ENCODE measurements at places on chromosomes 4 and X.

DNA sequence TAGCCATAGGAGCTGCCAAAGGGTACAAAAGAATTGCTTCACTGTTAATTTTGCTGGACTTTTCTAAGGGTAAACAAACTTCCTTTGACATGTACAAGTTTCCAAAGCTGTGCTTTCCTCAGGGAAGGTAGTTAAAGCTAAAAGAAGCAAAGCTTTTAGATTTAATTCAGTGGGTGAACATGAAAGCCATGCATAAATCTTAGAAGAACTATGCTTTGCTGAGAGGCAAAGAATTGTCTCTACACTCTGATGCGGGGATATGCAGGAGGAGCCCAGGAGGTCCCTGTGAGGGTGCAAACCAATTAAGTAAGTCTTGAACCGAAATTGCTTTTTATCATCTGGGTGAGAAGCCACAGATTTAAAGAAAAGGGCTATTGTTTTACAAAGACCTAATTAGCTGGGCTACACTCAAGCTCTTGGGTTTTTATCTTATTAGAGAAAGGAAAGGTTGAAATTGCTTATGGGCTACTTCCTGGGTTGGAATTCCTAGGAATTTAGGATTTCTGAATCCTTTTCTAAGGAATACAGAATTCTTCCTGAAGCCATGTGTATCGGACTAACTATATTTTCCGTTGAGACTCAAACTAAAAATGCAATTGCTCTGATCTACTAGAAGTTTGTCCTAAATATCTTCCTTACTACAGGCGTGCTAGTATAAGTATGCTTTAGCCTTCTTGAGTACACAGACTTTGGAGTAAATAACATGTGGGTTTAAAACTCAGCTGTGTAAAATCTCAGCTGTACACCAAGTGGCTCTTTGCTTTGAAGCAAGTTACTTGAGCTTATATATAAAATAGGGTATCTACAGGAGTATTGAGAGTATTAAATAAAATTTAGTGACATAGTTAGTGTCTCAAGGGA lies 188.4 kb upstream of the ANK2 start:
- DNase-seq: no peak

- no peak for DNase-seq
Measured at GRCh38 chrX:45428831-45429230, 228.2 kb upstream of the DIPK2B start.

GRCh38 chrX:49930039-49930438 lies 7.6 kb downstream of the CLCN5 start:
- no peak for DNase-seq

DNA sequence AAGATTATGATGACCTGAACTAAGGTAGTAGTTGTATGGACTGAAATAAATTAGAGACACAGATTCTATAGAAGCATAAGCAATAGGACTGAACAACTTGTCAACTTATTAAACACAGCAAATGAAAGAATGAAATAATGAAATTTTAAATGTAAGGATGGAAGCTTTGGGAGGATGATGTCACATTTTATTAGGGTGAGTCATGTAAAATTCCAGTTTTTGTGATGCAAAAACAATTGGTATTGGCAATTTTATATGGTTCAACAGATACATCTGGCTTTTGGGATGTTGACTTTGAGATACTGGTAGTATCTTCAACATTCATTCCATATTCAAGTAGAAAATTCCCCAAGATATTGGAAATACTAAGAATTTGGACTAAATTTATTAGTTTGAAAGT lies 72.7 kb upstream of the IL15 start:
- DNase-seq: no peak

GRCh38 chr4:188639479-188640100 lies 500.3 kb downstream of the TRIML1 start:
- no peak for DNase-seq

DNA sequence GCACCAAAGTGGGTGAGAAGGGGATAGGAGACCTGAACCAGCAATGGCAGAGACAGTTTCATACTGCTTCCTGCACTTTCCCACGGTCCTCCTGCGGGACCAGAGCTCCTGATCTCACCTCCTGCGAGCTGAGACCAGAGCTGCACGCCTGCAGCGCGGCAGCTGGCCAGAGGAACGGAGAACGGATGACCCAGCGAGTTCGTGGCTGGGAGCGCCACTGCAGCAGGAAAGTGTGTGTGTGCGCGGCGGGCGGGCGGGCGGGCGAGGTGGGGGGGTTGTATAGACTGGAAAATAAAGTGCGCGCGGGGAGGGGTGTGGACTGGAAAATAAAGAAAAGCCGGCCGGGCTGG lies 16.5 kb downstream of the MCF2 start:
- no peak for DNase-seq

DNA sequence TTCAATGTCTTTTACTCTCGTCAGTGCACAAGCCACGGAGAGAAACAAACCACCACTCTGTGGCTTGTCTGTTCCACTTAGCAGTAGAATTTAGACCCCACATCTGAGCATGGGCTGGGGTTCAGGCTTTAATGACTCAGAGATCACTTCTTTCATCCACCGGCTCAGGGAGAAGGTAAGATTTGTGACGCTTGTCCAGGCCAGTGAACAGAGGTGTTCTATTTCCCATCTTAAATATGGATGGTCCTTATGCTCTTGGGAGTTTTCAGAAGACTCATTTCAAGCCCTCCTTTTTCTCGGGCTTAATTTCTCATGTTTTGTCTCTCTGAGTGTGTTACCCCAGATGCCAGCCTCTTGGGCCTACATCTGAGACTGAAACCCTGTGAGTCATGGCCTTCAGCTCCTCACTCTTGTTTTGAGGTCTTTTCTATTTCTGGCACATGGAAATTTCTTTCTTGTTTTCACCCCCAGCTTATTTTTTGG lies 127.4 kb upstream of the SFRP2 start:
- DNase-seq: no peak

DNA sequence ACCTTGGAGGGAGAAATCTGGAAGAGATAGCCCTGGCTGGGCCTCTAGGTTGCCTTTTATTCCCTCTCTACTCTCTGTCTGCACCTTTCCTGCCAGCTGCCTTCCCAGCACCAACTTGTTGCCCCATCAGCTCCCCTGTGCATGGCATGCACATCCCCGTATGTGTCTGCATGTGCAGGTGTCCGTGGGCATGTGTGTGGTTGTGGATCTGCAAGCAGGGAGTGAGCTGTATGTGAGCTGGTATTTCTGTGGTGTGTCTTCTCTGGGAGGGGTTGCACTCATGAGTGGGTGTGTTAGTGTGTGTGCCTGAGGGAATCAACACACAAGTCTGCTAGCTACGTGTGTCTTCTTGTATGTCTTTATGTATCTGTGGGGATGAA lies 9.9 kb downstream of the L1CAM start:
- no peak for DNase-seq
